HTR-8/SVneo (cell line): ENCODE measurements at places on chromosomes 5 and 9.

- DNase-seq = no peak
Measured at GRCh38 chr5:150391986-150392385, 20.7 kb downstream of the CD74 start.

DNA sequence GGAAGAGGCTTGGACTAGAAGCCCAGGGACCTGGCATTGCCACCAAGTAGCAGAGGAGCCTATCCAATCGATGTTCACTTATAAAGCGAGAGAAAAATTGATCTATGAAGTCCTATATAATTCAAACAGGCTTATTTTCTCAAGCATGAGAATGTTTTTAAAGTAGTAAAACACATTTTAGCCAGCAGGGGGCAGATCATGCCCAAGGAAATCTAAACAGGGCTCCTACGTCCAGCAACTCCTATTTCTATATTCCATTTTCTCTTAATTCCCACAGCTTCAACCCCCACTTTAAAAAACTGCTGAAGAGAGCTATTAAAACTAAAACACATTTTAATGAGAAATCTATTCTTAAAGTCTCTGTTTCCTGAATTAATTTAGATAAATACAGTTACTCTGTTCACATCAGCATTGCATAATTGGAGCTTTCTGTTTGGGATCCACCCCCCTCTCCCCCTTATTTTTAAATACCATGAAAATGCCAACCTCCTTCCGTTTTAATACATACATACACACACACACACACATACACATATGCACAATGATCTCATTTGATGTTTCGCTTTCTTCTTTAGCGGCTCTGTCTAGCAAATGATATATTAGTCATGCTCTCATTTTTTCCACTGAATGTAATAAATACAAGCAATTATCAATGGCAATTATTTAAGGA, 144.9 kb downstream of the MYO10 start:
- peak; percentile 81 for DNase-seq

DNA sequence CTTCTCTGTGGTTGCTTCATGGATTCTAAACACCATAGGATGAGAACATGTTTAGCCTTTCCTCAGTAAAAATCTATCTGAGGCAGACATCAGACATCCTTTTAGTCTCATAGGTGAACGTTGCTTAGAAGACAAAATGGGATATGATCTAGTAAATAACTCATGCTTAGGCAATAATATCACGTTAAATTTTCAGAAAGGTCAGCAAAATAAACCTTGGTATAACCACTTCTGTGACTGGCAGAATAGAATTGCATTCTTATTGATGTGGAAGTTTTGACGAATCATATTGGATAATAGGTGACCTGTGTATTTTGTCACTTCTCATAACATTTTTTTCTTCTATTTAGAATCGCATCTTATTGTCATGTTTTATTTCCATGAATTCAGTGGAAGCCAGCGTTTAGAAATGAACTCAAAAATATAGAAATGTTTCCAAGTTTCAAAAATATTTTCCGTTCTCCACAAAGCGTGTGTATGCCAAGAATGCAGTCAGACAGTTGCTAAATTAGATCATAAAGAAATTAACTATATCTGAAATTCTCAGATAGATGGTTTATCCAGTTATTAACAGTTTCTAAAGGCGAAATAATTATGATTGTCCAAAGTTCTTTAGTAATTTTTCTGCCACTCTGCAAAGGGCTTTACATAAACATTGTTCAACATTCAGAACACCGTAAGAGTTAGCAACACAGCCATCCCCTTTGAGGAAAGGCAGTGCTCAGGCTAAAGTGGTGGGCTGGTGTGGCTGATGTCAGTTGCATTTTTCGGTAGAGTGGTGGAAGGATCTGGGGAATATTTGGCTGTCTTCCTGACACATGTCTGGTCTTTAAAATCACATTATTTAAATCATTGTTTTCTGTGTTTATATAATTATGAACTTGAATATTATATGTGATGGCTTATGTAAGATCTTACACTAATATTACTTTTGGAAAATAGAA, 827.2 kb downstream of the MTRR start:
- no peak for DNase-seq

- no peak for DNase-seq
Measured at GRCh38 chr5:156147261-156147943, 179.6 kb upstream of the SGCD start.

- no peak for DNase-seq
Measured at GRCh38 chr5:143248391-143248790, 155.1 kb downstream of the NR3C1 start.

- no peak for DNase-seq
Measured at GRCh38 chr5:82164977-82165713, 113.0 kb downstream of the RPS23 start.

GRCh38 chr5:72600391-72600981, 93.3 kb upstream of the ZNF366 start:
- DNase-seq = peak; percentile 66

DNA sequence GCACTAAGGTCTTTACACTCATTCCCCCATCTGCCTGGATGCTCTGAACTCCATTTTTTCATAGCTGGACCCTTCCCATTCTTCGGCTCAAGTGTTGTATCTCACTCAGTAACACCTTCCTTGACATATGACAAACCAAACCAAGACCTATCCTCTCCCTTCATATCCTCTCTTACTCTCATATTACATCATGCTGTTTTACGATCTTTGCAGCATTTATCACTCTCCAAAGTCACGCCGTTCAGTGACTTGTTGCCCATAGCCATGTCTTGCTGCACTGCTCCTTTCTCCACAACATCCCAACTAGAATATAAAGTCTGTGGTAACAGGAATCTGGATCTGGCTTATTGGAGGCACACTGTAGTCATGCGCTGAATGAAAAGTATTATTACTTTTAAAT, 923.6 kb upstream of the DMAC1 start:
- no peak for DNase-seq

GRCh38 chr9:136228107-136228875, 17.3 kb downstream of the QSOX2 start:
- DNase-seq = peak; percentile 56

GRCh38 chr5:6660688-6661087, 27.4 kb downstream of the SRD5A1 start:
- DNase-seq = no peak

DNA sequence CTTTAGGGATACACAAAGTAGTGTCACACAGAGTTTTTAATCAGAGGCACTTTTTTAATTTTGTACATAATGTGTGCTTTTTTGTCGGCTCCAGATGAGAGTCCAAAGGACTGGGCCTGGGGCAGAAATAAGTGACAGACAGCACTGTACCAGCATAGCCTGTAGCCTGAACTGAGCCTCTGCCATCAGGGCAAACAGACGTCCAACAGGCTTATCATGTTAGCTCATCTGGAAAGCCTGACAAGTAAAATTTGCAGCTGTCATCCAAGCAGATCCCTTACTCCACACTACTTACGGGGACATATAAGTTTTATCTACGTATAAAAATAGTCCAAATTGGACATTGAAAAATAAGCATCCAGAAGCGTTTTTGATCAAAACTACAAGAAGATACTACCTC, 233.1 kb upstream of the GAS1 start:
- no peak for DNase-seq

- DNase-seq = no peak
Measured at GRCh38 chr5:66886941-66887340, 290.7 kb downstream of the MAST4 start.

GRCh38 chr5:170247363-170247762, 14.6 kb downstream of the C5orf58 start:
- DNase-seq = no peak

GRCh38 chr9:94082956-94083355, 1.3 kb upstream of the PTPDC1 start:
- no peak for DNase-seq
